ENCODE measurements at places on chromosomes 4 and X. TPM values are rescaled to one million over a fixed set of nuclear protein-coding genes. Genes with fewer than 3 reads are reported as not detected.

Gene CCNQ
- 31.1 TPM for polyA plus RNA-seq

Gene CHRNA9
- 0.03 TPM for polyA plus RNA-seq

Gene ZNF630
- polyA plus RNA-seq: 0.78 TPM

Gene MAP7D3
- polyA plus RNA-seq: 9.7 TPM

Gene HS6ST2
- polyA plus RNA-seq: 0.43 TPM

Gene WDR45
- polyA plus RNA-seq: 76.4 TPM

Gene MSMO1
- polyA plus RNA-seq: 334 TPM

Gene NUDT10
- 0.24 TPM for polyA plus RNA-seq

Gene RENBP
- polyA plus RNA-seq: 0.40 TPM

Gene SPON2
- 0.60 TPM for polyA plus RNA-seq

DNA sequence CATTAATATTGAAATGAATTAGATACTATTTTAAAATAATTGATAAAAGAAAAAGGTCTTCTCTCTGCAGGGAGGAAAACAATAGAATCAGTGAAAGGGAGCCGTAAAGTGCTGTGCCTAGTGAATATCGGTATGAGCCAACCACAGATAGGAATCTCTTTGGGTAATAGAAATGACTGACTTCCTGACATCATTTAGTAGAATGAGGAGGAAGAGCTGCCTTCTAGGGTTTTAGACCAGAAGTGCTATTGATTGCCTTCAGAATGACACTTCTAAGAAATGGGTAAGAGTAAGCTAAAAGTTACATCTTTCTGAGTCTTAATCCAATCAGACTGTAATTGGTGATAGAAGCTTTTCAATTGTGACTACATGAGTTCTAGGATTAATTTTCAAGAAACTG lies 134.0 kb upstream of the MAP9 start:
- no peak overlapping the region for H3K4me3 ChIP-seq
- H3K27me3 ChIP-seq: no peaks in the 10 kb centered on the region
- H3K36me3 ChIP-seq: no peaks in the 10 kb centered on the region
- DNase-seq: no peak
- H3K27ac ChIP-seq: no peak overlapping the region
- H3K4me1 ChIP-seq: no peaks in the 10 kb centered on the region

DNA sequence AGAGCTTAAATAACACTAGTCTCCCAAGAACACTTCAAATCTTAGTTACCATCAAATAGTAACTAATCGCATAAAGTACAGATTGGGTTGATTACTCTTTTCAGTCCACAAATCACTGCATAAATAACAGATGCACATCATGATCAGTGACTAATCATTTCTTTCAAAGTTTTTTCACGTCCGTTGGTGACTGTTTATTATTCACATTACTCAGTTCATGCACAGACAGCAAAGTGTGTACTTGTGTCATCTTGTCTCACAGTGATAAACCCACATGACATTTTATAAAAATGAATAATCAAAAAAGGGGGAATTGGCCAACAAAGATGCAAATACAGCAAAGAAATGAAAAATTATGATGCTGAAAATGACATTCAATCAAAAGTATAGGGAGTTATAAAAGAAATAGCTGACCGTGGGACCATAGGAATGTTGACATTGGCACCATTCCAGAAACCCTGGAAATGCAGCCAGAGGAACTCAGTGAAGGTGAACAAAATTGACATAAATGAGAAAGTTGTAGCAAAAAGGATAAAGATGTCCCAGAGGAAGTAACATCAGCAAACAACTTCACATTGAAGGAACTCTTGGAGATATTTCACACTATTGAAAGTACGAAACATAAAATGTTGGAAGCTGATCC lies 161.5 kb downstream of the SOX3 start:
- H3K27me3 ChIP-seq: no peaks in the 10 kb centered on the region
- peak; percentile 4 for DNase-seq
- peaks cover 3% of the 10 kb centered on the region for H3K4me1 ChIP-seq

DNA sequence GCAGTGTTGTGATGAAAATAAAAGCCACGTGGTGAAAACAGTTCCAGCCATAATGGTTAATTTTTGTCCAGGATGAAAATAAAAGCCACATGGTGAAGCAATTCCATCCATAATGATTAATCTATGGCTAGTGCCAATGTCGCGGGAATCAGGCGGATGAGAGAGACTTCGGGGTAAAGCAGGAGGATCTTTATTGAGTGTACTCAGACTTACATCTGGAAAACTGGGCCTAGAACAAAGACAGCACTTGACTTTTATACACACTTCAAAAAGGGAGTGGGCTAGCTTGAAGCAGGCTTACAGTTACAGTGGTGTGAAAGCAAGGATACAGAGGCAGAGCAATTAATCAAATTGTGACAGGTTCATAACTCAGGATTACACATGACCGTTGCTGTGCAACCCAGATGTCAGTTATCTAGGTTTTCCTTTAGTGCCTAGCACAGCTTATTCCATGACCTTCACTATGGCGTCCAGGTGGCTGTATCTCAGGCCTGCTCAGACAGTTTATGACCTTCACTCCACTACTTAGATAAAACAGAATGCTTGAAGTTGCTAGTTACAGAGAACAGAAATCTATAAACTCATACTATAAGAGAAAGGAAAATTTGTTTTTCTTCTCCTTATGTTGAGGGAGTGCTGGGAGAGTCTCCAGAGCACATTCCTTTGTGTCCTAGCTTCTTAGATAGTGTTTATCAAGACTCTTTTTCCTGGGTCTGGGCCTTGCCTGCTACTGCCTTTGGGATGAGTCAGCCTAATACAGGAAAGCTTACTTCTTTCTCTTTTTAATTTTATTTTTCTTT lies 5.9 kb upstream of the PLA2G12A start:
- no peaks in the 10 kb centered on the region for H3K27me3 ChIP-seq
- H3K4me1 ChIP-seq: peaks cover under 1% of the 10 kb centered on the region
- H3K36me3 ChIP-seq: no peaks in the 10 kb centered on the region
- H3K27ac ChIP-seq: no peak overlapping the region

GRCh38 chr4:189771696-189772361 lies 168.8 kb upstream of the FRG1 start:
- DNase-seq: no peak
- no peak overlapping the region for H3K27ac ChIP-seq
- no peaks in the 10 kb centered on the region for H3K36me3 ChIP-seq
- no peak overlapping the region for H3K4me3 ChIP-seq
- H3K27me3 ChIP-seq: no peaks in the 10 kb centered on the region

DNA sequence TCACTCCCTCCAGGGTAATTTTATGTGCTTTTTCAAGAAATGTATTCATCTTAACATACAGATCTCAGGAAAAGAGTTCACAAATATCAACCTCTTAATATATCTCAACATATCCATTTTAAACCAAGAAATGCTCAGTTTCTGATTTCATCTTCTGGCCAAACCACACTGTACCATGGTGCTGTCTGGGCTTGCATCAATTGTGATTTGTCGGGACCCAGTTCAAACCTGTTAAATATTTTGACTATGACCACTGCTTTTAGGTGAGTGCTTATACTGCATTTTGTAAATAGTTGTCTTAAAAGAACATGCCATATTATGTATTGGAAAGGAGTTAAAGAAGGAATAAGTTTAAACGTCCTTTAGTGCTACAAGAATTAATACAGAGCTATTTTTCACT lies 352.1 kb downstream of the SPOCK3 start:
- no peak overlapping the region for H3K27ac ChIP-seq
- no peaks in the 10 kb centered on the region for H3K36me3 ChIP-seq
- H3K4me3 ChIP-seq: no peak overlapping the region
- H3K4me1 ChIP-seq: no peaks in the 10 kb centered on the region
- no peak for DNase-seq

DNA sequence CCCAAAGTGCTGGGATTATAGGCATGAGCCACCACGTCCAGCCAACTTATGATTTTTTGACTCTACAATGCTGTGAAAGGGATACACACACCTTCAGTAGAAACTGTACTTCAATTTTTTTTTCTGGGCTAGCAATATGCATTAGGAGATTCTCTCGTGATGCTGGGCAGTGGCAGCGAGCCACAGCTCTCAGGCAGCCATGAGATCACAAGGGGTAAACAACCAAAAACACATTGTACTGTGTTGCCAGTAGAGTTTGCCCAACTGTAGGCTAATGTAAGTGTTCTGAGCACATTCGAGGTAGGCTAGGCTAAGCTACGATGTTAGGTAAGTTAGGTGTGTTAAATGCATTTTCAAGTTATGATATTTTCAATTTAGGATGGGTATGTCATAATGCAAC lies 25.7 kb downstream of the RAB33A start:
- no peak overlapping the region for H3K4me3 ChIP-seq
- no peaks in the 10 kb centered on the region for H3K36me3 ChIP-seq
- no peaks in the 10 kb centered on the region for H3K4me1 ChIP-seq
- H3K27ac ChIP-seq: no peak overlapping the region

DNA sequence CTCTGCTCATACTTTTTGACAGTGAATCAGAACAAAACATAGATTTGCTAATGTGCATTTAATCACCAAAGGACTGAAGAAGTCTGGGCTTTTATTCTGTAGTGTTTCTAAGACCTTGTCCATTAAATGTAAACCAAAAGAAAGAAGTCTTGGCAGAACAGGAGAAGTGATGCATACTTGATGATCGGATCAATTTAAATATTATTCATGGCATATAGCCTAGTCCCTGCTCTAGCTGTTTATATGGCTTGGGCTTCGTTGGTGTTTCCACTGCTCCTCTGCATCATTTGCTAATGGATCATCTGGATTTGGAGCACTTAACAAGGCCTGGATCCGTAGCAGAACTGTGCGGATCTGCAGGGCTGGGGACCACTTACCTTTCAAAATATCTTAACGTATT lies 566.6 kb downstream of the GALNTL6 start:
- H3K4me1 ChIP-seq: no peaks in the 10 kb centered on the region
- no peak overlapping the region for H3K27ac ChIP-seq
- H3K36me3 ChIP-seq: no peaks in the 10 kb centered on the region

GRCh38 chr4:1505511-1506460 lies 99.5 kb upstream of the NKX1-1 start:
- H3K27me3 ChIP-seq: peaks cover 11% of the 10 kb centered on the region
- H3K4me3 ChIP-seq: no peak overlapping the region
- no peaks in the 10 kb centered on the region for H3K36me3 ChIP-seq
- DNase-seq: no peak

- peak overlapping the region; percentile 99 for H3K27ac ChIP-seq
- DNase-seq: no peak
- no peaks in the 10 kb centered on the region for H3K36me3 ChIP-seq
- H3K27me3 ChIP-seq: no peaks in the 10 kb centered on the region
- peaks cover 56% of the 10 kb centered on the region for H3K4me1 ChIP-seq
- H3K4me3 ChIP-seq: no peak overlapping the region
Measured at GRCh38 chr4:74407891-74408290, 37.0 kb upstream of the AREG start.

GRCh38 chr4:57083090-57083489 lies 27.1 kb downstream of the IGFBP7 start:
- H3K27me3 ChIP-seq: no peaks in the 10 kb centered on the region
- peak overlapping the region; percentile 21 for H3K27ac ChIP-seq
- DNase-seq: no peak
- H3K4me3 ChIP-seq: no peak overlapping the region
- H3K36me3 ChIP-seq: peaks cover 2% of the 10 kb centered on the region

GRCh38 chrX:39815631-39816030 lies 282.1 kb downstream of the BCOR start:
- DNase-seq: no peak
- no peaks in the 10 kb centered on the region for H3K4me1 ChIP-seq
- H3K36me3 ChIP-seq: no peaks in the 10 kb centered on the region
- no peak overlapping the region for H3K27ac ChIP-seq
- peaks cover 6% of the 10 kb centered on the region for H3K27me3 ChIP-seq
- H3K4me3 ChIP-seq: no peak overlapping the region

DNA sequence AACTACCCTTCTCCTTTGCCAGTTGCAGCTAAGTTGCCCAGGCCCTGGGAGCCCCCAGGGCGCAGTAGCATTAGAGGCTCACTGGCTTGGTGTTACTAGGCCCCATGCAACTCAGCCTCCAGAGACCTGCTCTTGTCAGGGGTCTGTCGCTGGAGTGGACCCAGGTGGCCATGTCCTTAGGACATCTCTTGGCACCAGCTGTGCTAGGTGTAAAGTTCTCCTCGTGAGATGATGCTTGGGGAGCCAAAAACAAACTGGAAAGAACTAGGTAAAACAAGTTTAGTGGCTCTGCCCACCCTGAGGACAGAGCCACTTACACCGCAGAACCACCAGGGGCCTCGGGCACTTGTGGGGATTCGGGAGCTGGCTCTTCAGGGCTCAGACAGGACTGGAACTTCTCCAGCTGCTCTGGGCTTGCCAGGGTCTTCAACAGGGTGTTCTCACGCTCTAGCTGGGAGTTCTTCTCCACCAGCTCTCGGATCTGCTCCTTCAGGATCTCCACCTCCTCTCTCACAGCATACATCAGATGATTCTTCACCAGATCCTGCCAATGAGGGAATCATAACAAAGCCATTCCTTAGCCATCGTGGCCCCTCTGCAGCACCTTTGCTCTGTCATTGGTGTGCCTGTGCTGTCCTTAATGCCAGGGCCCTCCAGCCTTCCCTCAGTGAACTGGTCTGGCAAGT lies 61.2 kb downstream of the TSC22D3 start:
- peak overlapping the region; percentile 79 for H3K4me3 ChIP-seq
- H3K36me3 ChIP-seq: no peaks in the 10 kb centered on the region
- no peak for DNase-seq
- H3K27me3 ChIP-seq: no peaks in the 10 kb centered on the region
- H3K4me1 ChIP-seq: peaks cover 54% of the 10 kb centered on the region

GRCh38 chr4:61152433-61152832 lies 47.7 kb upstream of the ADGRL3 start:
- H3K27ac ChIP-seq: no peak overlapping the region
- no peak for DNase-seq

- no peaks in the 10 kb centered on the region for H3K27me3 ChIP-seq
- no peak for DNase-seq
- no peaks in the 10 kb centered on the region for H3K36me3 ChIP-seq
- no peak overlapping the region for H3K4me3 ChIP-seq
- no peak overlapping the region for H3K27ac ChIP-seq
Measured at GRCh38 chrX:7647831-7648230, 195.1 kb upstream of the VCX start.

GRCh38 chr4:56417396-56417795 lies 18.0 kb downstream of the PPAT start:
- no peaks in the 10 kb centered on the region for H3K4me1 ChIP-seq
- H3K4me3 ChIP-seq: no peak overlapping the region
- DNase-seq: no peak
- H3K27me3 ChIP-seq: no peaks in the 10 kb centered on the region
- no peak overlapping the region for H3K27ac ChIP-seq
- H3K36me3 ChIP-seq: no peaks in the 10 kb centered on the region
